Choroid plexus epithelial cell (primary cell): ENCODE measurements at places on chromosomes 3 and 15.

GRCh38 chr3:11907667-11908660 is 61.3 kb upstream of the TAMM41 start:
- DNase-seq = peak; percentile 2

DNA sequence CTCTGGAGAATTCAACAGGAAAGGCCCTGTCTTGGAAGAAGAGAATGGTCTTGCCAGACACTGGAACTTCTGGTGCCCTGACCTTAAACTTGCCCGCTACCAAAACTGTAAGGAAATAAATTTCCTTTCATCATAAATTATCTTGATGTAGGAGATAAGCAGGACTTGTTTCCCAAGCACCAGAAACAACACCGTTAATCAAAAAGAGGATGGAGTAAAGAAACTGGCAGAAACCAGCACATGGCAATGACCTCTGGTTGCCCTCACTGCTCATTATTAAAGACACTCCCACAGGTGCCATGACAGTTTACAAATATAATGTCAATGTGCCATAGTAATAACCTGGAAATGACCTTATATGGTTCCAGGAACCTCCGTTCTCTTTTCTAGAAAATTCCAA is 426.1 kb downstream of the EDEM1 start:
- DNase-seq = no peak

DNA sequence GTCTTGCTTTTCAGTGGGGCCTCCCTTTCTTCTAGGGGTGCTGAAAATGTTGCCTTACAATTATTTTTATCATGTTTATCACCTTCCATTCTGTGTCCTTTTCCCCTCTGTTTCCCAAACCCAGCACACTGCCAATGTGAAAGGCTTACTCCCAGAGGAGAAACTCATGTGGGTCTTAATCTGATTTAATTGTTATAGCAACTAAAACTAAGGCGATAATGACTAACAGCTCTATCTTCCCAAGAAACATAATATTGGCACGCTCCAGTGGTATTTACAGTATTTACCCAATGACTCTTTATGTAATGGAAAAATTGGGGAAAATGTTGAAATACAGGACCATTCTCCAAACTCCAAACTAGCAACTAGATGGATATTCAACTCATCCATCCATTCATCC is 58.4 kb downstream of the MESD start:
- DNase-seq = no peak

DNA sequence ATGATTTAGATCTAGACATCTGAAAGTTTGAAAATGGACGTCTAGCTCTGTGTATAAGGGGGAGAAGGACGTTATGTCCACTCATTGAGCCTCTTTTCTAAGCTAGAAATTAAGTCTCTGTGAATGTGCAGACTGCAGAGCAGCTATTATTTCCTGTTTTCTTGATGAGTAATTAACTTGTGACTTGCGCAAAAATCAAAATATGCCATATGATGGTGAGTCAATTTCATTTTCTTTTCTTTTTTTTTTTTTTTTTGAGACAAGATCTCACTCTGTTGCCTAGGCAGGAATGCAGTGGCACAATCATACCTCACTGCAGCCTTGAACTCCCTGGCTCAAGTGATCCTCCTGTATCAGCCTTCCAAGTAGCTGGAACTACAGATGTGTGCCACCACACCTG is 14.1 kb downstream of the LACTB start:
- peak; percentile 94 for DNase-seq

DNA sequence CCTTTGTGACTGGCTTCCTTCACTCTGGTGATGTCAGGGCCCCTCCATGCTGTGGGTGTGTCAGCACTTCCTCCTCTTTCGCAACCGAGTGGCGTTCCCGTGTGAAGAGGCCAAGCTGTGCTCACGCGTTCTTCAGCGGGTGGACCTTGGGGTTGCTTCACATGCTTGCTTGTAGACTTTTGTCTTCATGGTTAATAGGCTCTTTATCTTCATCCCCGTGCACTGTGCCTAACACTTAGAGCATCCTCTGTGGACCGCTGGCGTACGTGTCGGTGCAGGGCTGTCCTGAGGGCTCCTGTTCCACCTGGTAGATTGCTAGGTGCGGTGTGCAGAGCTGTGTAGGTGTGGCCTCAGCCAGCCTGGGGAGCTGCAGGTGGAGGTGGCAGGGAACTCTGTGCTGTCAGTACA is 182.3 kb downstream of the OR4M2 start:
- DNase-seq = no peak

GRCh38 chr15:54582863-54583643 is 604.8 kb downstream of the UNC13C start:
- DNase-seq = no peak

- DNase-seq = no peak
Observed at GRCh38 chr3:30893678-30894325, 659 bp downstream of the GADL1 start.

- no peak for DNase-seq
Observed at GRCh38 chr3:76429581-76430177, 610.2 kb upstream of the ROBO2 start.

GRCh38 chr3:186869253-186870100 is 27.0 kb downstream of the ADIPOQ start:
- peak; percentile 59 for DNase-seq

DNA sequence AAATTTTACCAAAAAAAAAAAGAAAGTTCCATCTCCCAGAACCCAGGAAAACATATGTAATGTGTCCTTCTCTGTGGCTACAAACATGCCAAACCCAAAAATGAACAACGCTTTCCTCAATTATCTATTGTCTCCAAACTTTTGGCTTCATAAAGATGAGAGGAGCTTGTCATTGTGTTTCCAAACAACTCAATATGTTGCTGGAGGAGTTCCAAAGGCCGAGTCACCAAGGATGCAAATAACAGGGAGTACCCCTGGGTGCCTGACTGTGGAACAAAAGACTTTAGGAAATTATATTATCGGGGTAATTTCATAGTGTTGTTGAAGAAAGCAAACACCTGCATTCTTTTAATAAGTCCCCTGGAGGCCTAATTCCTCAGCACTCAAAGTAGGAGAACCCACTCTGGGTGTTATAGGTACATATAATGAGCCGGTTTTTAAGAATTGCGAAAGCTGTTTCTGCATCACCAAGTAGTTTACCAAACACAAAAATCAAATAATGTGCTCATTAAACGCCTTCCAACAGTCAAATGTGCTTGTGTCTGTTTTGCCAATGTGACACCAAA is 206.3 kb upstream of the PRICKLE2 start:
- DNase-seq = peak; percentile 21

- no peak for DNase-seq
Observed at GRCh38 chr3:50848308-50848707, 173.6 kb downstream of the DOCK3 start.

- DNase-seq = no peak
Observed at GRCh38 chr15:88057836-88058235, 198.7 kb downstream of the NTRK3 start.

- DNase-seq = no peak
Observed at GRCh38 chr3:148087601-148088371, 609.9 kb upstream of the AGTR1 start.

- peak; percentile 69 for DNase-seq
Observed at GRCh38 chr3:124986192-124987143, 51.9 kb upstream of the MUC13 start.

DNA sequence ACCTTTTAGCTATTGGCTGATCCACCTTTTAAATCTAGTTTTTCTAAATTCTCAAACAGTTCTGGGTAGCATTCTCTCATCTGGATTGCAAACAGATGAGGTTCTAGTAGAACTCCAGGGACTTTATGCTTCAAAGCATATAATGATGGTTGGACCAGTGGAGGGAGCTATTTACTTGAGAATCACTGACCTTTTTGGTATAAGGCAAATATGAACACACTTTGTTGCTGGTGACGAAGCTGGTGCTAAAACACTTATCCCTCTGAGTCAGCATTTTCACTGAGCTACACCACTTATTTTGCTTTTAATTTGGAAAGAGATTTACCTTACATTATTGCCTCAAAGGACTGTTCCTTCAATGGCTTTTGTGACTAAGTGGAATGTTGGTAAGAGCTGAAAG is 58.6 kb upstream of the SLITRK3 start:
- peak; percentile 9 for DNase-seq

- DNase-seq = peak; percentile 20
Observed at GRCh38 chr15:90266061-90266431, 574 bp downstream of the NGRN start.

DNA sequence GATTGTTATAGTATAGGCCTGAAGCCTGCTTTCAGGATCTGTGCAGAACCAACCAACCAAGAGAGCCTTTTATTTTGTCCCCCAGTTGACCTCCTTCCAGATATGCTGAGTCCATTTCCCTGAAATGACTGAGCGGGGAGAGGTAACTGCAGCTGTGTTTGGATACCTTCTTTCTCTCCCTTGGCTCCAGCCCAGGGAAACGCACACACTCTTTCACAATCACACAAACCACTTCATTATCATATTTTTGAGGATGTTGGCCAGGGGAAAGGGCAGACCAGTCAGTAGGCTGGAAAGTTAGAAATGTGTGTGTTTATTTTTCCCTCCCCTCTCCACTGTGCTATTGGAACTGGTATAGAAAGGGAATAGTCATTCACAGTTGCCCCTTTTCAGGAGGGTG is 417.7 kb upstream of the TBL1XR1 start:
- peak; percentile 100 for DNase-seq

DNA sequence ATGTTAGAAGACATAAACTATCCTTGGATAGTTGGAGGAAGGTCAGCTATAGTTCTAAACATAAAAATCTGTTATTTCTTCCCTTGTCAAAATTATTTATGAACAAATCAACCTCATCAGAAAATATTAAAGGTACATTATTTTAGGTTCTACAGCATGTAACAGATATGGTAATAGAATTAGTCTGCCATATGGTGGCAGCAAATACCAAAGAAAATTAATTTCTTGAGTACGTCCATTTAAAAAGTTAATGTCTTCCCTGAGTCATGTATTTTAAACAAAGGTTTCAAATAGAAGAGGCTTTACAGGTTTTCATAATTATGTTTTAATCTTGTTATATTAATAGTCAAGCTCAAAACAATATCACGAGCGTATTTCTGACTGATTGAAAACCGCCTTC is 17.9 kb upstream of the ANKRD28 start:
- peak; percentile 87 for DNase-seq

DNA sequence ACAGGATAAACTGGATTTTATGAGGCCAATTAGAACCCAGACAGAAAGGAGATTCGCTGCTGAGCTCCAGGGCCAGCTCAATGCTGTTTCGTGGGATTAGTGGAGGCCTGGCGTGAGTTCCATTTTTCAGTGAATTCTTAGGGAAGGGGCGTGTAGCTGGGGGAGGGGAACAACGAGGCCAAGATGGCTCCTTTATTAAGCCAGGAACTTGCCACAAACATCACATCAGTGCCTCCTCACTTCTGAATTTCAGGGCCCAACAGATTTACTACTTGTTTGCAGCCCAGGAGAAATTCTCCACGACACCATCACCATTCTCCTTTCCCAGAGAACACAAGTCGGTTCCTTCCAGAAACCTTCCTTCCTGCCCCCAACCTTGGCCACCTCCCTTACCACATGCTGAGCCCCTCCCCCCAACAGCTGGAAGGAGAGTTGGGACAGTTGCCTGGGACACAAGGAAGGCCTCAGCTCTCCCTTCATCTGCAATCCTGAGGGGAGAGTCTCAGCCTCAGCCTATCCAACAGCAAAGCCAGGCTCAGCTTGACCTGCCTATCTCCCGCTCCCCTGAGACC is 5.8 kb downstream of the IGDCC4 start:
- peak; percentile 27 for DNase-seq

DNA sequence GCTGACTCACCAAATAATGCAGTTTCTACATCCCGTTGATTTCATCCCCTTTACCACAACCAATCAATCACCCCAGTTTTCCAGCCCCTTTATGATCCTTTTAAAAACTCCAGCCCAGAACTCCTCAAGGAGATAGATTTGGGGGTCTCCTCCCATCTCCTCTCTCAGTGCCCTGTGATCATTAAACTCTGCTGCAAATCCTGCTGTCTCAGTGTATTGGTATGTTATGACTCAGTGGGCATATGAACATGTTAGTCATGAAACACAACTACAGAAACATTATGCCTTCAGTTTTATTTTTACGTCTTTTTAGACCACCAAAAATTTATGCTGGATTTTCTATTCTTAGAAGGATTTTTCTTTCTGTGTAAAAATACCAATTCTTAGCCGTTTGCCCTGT is 213.7 kb downstream of the DIPK2A start:
- DNase-seq = no peak

- DNase-seq = no peak
Observed at GRCh38 chr3:195086885-195087284, 184.1 kb downstream of the XXYLT1 start.

- no peak for DNase-seq
Observed at GRCh38 chr3:43692971-43693370, 2.2 kb downstream of the ABHD5 start.

GRCh38 chr3:37075955-37076354 is 82.6 kb downstream of the MLH1 start:
- DNase-seq = no peak

GRCh38 chr15:57337868-57338411 is 38.4 kb upstream of the CGNL1 start:
- peak; percentile 72 for DNase-seq

DNA sequence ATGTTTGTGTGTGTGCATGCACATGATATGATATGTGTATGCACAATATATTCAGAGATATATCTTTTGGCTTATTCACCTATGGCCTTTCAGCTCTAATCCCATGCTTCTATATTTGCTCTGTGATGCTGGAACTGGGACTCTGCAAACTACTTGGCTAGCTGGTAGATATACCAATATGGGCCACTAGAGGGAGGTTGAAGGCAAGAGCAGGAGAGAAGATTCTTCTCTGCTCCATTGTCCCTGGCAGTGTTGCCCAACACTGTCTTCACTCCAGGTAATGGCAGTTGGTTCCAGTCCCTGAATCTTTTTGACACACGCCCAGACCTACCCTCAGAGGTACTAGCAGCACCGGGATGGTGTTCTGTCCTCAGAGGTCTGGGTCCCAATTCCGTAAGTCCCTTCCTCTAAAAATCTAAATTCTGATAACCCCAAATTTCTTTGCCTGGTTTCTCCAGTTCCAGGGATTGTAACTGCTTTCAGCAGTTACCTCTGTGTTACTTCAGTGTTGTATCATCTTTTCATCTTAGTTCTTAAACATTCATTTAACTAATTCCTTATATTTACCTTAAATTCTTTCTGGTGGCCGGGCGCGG is 44.7 kb downstream of the GTPBP8 start:
- DNase-seq = peak; percentile 75
